ENCODE measurements at places on chromosomes 2 and 18.

- no peak for DNase-seq
These were observed 205.0 kb upstream of the EPHA4 start for GRCh38 chr2:221777119-221777518.

DNA sequence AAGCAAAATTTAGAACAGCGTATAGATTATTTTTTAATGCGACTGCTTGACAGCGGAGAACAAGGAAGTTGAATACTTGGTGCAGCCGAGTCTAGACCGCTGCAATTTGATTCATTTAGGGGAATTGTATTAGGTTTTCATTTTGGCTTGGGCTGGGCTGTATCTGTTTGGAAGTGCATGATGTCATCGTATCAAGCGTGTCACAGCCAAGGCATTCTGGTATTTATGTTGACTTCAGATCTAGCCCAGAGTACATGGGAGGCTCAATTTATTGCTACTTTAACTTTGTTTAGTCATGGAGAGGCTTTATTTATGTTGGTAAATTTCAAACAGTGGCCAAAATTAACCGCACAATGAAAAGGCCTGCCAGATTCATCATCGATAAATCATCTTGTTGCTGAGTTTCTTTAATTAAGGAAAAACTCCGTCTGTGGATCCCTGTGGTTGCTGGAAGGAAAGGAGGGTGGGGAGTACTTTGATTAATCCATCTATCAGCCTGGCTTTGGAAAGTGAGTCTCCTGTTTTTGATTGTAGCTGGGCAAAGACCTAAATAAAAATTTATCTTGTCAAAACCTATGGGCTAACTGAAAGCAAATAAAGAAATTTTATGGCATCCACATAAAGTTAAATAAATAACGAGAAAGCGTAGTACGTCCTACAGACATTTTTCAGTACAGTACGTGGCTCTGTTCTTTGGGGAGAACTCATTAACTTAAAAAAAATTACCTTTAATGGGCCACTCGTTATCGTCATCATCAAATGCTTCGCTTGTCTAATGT is 230.4 kb upstream of the SPRED2 start:
- DNase-seq = no peak

DNA sequence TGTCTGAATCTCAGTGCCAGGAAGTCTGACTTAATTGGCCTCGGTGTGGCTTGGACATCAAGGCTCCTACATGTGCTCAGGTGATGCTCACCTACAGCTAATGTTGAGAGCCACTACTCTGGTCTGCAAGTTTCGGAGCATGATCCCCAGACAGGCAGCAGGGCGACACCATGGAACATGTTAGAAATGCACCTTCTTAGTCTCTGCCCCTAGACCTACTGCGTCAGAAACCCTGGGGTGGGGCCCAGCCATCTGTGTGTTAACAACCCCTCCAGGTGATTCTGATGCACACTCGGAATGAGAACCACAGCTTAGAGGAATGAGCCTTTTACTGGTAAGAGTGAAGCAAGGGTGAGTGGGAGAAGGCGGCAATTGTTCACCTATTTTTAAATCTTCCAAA is 86.9 kb upstream of the NABP1 start:
- DNase-seq = no peak

DNA sequence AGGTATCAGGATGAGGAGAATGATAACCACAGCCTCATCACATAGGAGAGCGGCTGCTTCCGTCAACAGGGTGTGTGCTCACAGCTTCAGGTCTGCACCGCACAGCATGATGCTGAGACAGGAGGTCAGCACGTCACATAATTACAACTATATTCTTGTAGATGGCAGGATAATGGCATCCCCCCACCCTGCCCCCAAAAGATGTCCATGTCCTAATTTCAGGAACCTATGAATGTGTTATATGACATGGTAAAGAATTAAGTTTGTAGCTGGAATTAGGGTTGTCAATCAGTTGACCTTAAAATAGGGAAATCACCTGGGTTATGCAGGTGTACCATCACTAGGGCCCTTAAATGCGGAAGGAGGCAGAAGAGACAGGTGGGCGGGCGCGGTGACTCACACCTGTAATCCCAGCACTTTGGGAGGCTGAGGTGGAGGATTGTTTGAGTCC is 73.9 kb downstream of the ARL4C start:
- DNase-seq = no peak

- no peak for DNase-seq
These were observed 203.0 kb downstream of the SETBP1 start for GRCh38 chr18:44883671-44884070.

DNA sequence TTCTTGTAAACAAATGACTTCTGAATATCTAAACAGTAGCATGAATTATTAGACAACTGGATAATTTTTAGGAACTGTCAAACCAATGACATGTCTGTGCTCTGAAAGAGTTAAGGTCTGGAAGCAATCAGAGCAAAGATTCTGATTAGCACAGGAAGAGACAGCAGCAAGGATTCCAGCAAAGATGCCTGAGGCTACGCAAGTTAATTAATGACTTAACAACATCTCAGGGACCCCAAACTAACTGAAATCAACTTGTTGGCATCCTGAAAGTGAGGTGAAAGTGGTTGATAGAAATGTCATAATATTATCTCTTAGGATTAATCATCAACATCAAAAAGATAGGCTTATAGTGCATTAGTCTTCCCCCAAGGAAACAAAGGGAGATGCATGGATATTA is 123.3 kb upstream of the TMEM200C start:
- DNase-seq = no peak

DNA sequence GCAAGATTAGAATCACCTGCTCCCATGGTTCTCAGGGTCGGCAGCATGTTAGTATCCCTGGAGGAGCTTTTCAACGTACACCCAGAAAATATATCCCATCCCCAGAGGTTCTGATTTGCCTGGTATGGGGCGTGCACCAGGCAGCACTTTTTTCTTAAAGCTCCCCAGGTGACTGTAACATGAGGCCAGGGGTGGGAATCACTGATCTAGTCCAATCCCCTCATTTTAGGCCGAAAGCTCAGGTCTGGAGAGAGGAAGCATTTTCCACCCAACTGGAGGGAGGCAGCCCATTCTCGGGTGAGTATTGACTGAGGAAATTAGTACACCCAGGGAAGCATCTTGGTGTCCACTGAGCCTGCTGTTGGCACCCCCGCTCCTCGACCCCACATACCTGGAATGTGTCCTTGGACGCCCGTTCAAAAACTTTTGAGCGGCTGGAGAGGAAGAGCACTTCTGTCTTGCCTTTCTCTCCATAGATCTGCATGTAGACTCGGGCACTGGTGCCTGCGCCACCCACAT is 94.3 kb downstream of the LOXHD1 start:
- no peak for DNase-seq

DNA sequence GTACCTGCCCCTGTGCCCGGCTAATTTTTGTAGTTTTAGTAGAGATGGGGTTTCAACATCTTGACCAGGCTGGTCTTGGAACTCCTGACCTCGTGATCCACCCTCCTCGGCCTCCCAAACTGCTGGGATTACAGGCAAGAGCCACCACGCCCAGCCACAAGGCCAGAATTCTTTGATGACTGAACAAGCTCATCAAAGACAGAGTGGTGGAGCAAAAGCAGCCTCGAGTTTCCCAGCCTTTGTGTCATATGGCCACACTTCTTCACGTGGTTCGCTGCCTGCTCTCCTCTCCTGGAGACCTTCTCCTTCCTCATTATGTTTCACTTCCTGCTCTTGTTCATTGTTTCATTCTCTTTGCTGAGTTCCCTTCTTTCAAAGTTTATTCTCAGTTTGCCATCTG is 9.9 kb upstream of the NPC1 start:
- DNase-seq = no peak

DNA sequence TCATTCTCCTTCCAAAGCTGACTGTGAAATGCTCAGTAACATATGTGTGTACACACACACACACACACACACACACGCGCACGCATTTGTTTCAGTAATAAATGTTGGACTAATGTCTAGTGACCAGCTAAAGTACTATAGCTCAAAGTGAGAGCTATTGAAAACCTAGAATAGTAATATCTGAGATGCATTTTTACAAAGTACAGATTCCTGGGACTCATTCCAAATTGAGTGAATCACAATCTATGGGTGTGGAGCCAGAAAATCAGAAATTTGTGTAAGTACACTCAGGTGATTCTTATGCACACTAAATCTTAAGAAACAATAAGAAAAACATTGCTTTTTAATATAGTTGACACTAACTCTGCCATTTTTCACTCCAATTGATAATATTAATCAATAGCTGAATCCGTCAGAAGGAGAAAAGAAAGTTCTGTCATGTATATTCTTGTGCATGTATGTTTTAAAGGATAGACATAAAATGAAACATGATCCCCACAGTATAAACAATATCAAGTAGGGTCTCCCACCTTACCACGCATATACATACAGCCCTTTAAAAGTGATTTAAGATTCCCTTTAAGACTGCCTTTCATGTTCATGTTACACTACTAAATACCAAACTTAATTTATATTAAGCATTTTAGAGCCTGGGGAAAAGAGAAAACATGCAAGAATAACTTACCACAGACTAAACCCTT is 123.5 kb downstream of the ATAD2B start:
- DNase-seq = no peak

DNA sequence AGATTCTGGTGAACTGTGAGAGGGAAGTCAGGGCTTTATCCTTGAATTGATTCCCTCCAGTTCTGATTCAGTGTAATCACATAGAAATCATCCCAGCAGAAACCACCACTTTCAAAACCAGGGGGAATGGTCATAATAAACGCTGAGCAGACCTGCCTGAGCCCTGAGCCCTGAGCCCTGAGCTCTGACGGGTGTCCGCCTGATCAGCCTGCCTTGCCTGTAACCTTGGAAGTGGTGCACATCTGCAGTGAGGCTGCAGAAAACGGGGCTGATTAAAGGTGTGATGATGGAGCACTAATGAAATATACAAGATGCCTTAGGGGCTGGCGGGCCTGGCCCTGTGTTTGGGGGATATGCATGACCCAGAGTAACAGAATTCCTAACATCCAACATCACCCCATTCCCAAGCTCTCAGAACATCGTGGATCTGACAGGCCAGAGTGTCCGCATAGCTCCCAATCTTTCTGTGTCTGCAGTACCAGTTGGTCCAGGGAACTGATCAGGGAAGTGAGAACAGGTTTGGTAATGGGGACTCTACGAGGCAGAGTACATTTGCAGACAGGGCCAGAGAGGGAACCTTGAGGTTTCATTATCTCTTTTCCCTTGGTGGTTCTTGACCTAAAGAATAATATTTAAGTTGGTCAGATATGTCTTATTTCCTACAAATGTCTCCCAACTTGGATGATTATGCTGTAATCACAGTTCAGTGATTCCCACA is 37.8 kb downstream of the KCTD18 start:
- no peak for DNase-seq

GRCh38 chr2:199734651-199735050 is 116.3 kb downstream of the FTCDNL1 start:
- no peak for DNase-seq

DNA sequence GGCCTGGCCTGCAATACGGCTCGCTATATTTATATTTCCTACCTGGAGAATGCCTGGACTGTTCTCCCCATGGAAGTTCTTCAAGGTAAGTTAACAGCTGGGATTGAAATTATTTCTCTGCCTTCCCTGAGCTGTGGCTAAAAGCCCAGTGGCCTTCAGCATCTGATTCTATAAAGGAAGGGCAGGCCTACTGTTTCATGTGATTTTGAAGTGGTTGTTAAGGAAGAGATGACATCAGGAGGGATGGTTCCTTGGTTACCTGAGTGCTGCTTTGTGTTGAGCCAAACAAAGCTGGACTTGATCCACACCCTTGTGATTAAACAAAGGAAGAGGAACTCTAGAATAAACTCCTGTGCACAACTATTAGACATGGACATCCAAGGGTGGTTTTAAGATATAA is 61.6 kb downstream of the MFSD6 start:
- DNase-seq = peak; percentile 58

DNA sequence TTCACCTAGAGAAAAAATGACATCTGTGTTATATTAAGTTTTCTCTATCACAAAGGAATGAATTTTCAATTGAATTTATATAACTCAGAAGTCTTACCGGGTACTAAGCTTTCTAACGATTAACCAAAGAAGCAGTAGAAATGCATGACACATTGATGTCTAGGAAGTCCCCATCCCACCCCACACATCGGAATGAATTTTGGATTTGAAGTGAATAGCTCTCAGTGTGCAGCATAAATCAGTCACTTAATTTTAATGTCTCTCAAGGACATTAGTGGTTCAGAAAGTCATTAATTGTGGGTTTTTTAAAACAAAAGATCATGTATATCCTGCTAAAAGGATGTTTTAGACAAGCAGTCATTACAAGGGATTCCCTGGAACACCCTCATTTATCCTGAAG is 141.4 kb upstream of the PIEZO2 start:
- DNase-seq = no peak

DNA sequence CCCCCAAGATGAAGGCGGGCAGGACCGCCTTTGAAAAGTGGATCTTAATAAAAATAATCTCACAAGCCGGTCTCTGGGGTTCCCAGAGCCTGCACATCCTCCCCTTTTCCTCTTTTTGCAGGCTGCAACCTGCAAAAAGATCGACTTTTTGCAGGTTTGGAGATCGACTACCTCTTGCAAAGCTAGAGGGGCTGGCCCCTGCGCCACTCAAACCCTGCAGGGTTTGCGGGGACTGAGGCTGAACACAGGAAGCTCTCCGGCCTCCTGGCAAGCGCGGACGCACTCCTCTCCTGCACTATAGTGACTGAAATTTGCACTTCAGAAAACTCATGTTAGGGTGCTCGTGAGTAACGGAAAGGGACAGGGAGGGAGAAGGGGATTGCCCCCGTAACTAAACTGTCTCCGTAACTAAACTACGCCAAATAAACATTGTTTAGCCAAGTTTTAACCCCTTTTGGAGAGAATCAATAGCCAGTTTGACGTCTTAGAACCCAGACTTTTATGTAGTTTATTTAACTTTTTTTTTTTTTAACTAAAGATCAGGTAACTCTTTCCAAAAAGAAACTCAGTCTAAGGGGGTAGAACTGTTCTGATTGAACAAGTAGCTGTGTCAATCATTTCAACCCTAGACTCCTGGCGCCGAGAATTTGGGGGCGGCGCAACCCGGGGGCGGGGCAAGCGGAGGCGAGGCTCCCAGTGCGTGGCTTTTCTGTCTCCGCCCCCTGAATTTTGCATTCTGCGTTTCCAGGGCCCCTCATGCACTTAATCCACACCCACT is 2.5 kb downstream of the IGFBP5 start:
- DNase-seq = peak; percentile 96

GRCh38 chr2:126786765-126787164 is 111.9 kb upstream of the TEX51 start:
- no peak for DNase-seq

GRCh38 chr2:101580528-101580927 is 105.6 kb upstream of the RFX8 start:
- DNase-seq = no peak

GRCh38 chr2:219541611-219542180 is 1.9 kb downstream of the CHPF start:
- peak; percentile 86 for DNase-seq

GRCh38 chr2:240760576-240761246 is 59.3 kb downstream of the KIF1A start:
- DNase-seq = no peak

- no peak for DNase-seq
These were observed 129.8 kb upstream of the RAB6C start for GRCh38 chr2:129849559-129850160.

All from right forelimb (tissue), 1 donor.